Endodermal cell (in vitro differentiated cells): ENCODE measurements at places on chromosomes 5 and 9. TPM values are rescaled to one million over a fixed set of nuclear protein-coding genes. Genes with fewer than 3 reads are reported as not detected.

The SLC36A2 gene
- total RNA-seq, result 0.26 TPM in 1 of 3 replicates, not detected in the others

DNA sequence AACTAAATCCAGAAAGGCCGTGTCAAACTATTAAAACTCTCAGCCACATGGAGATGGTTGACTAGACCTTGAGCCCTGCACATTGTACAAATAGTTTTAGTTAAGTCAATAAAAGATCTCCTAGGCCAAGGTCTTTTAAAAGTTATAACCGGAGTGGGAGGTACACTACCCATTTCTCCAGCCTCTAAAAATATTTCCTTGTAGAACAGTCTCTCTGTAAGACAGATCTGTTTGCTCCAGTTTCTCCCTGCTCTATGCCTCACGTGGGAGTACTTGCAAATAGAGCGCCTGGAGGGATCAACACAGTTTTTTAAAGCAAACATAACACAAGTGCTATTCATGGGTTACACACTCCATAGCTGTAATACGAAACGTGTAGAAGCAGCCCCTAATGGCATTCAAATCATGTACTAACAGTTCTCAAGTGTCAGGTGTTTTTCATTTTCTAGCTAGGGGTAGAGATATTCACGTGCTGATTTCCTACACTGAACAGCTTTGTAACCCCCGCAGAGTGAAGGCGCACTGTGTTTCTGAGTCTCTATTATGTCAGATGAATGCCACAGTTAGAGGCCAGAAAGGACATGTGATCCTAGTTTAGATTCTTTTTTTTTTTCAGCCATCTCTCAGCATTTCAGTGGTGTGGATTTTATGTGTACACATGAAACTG lies 703.4 kb upstream of the GRAMD2B start:
- no peak for DNase-seq

GRCh38 chr5:641331-641765 lies 29.2 kb downstream of the CEP72 start:
- no peak for DNase-seq

DNA sequence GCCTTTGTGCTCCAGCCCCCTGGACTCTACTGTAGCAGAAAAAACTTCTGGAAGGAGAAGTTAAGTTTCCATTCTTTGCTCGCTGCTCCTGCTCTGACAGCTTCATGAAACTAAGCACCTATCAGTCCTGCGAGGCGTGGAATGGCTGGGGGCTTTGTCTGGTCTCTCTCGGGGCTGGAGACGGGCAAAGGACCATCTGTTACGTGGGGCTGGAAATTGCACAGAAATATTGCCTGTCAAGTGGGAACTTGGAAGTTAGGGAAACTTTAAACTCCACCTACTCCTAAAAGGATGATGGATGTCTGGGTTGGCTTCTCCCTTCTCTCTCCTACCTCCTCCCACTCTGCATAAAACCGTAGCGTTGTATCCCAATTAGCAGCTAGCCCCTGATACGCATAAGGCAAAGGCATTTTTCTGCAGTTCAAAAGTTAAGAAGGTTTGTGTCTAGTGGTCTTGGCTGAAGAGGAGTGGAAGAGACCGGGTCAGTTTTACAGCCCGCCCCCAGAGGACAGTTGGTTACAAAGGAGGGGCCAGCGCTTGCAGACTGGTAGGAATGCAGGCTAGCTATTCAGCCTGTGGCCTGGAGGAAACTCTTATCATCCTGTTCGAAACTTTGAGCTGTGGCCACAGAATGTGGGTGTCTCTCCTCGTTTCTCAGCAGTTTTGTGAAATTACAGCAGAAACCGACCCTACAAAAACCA lies 1.3 kb downstream of the FBXL7 start:
- DNase-seq, result peak; percentile 86

GRCh38 chr5:105670596-105670995 lies 2000.1 kb downstream of the EFNA5 start:
- no peak for DNase-seq

DNA sequence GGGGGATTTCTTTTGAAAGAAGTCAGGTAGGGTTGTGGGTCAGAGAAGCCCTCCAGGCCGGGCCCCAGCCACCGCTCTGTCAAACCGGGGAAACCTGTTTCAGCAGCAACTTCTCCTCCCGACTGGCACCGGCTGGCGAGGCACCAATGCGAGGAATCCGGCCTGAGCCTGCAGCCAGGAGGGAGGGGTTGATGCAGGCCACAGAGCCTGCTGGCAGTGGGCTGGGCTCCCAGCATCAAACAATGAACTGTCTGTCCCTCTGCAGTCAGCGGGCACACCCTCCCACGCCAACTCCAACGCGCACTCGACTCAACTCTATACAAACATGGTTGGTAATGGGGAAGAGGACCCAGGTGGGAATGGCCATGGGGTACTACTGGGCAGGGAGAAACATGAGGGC lies 12.1 kb downstream of the PCDH1 start:
- DNase-seq, result no peak

GRCh38 chr9:34139477-34140146 lies 13.1 kb upstream of the DCAF12 start:
- DNase-seq, result peak; percentile 48

GRCh38 chr5:103424453-103425205 lies 138.0 kb downstream of the NUDT12 start:
- DNase-seq, result no peak
